ENCODE measurements at places on chromosomes 11 and 22.

- no peak for DNase-seq
These were observed 16.9 kb upstream of the CD81 start for GRCh38 chr11:2360081-2360642.

- no peak for DNase-seq
These were observed 15.5 kb upstream of the BMAL1 start for GRCh38 chr11:13262096-13262495.

DNA sequence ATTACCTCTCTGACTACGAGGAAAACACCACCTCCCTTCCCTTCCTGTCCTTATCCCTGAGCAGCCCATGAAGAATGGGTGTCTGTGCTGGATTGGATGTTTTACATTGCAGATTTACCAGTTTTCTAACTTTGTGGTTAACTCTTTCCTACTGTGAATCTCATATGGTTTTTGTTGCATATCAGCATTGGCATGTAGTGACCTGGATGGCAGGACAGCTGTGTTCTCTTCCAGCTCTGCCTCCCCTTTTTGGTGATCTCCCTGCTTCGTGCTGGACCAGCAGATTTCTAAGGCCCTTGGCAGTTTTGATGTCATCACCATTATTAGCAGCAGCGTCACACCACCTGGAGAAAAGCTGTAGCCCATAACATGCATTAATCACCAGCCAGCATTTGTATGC is 26.7 kb downstream of the OR6Q1 start:
- DNase-seq = no peak

DNA sequence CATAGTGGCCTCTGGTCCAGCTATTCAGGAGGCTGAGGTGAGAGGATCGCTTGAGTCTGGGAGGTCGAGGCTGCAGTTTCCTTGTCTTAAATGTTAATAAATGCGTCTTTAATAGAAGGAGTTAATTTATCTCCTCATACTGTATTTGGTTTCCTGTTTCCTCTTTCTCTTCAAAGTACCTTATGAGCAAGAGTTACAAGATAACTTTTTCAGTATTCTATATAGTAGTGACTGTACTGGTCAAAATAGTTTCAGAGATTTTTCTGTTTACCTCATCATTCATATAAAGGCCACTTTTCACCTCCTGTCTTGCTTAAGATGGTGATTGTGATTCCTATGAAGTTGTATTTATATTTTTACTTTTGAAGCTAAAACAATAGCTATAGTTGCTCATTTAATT is 50.9 kb downstream of the MCAM start:
- DNase-seq = no peak

All from right atrium auricular region (tissue), 2 donors.